ENCODE measurements at places on chromosomes 4 and X.

- no peak for DNase-seq
Measured at GRCh38 chr4:114264877-114265291, 285.4 kb upstream of the ARSJ start.

GRCh38 chrX:20672476-20672875, 405.8 kb upstream of the RPS6KA3 start:
- DNase-seq = no peak

GRCh38 chr4:11098461-11098860, 330.2 kb downstream of the HS3ST1 start:
- DNase-seq = no peak

- DNase-seq = no peak
Measured at GRCh38 chrX:77298296-77298695, 148.9 kb upstream of the FGF16 start.

DNA sequence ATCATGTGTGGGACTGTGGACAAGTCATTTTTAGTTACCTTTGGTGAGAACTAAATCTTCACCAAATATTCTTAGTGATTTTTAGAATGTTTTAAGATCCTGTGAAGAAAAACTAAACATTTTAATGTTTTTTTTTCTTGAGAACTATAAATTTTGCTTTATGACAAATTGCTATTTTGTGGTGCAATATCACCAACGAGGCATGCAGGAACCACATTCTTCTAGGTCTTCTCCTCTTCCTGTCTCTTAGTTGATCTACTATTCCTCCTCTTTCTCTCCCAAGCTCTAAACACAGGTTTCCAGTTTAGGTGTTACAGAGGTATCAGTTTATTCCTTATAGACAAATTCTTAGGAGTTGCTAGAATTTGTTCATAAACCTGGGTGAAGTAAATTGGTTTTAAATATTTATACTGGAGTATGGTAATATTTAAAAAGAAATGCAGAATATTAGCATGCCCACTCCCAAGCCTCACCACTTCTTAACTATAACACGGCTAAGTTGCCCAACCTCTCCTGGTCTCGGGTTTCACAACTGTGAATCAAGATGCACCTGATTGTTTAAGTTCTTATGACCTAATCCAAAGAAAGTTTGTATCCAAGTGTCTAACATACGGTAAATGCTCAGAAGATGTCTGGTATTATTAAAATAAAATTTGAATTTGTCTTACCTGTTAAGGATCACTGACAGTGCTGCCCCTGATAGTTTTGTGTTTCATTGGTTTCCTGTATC, 56.5 kb upstream of the CLNK start:
- DNase-seq = no peak

- DNase-seq = no peak
Measured at GRCh38 chrX:111519215-111519614, 7.8 kb downstream of the SERTM2 start.

- no peak for DNase-seq
Measured at GRCh38 chr4:79232540-79232939, 93.3 kb downstream of the NAA11 start.

- DNase-seq = no peak
Measured at GRCh38 chr4:36325499-36325898, 44.1 kb downstream of the DTHD1 start.

- DNase-seq = no peak
Measured at GRCh38 chr4:155666344-155667221, at the start of gene GUCY1A1. Gene GUCY1A1 (plus strand): TSS chr4:155666848. CDS start chr4:155696868, 30,020 bp downstream.

- DNase-seq = no peak
Measured at GRCh38 chr4:135434936-135435335, 1233.3 kb upstream of the PABPC4L start.

DNA sequence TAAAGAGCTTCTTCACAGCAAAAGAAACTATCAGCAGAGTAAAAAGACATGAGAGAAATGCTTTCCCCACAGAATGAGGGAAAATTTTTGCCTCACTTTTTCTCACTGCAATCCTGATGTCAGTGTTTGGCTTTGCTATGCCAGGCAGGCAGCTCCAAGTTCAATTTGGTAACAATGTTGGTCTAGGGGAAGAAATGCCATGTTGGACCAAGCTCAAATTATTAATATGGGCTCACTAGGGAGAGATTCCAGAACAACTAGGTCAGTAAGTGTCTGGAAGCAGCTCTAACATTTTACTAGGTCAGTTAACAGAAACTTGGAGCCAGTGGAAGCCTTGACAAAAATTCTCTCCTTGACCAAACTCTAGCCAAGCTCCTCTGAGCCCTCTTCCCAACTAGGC, 95.4 kb downstream of the NAF1 start:
- no peak for DNase-seq

GRCh38 chr4:89158884-89159503, 47.7 kb downstream of the TIGD2 start:
- no peak for DNase-seq

DNA sequence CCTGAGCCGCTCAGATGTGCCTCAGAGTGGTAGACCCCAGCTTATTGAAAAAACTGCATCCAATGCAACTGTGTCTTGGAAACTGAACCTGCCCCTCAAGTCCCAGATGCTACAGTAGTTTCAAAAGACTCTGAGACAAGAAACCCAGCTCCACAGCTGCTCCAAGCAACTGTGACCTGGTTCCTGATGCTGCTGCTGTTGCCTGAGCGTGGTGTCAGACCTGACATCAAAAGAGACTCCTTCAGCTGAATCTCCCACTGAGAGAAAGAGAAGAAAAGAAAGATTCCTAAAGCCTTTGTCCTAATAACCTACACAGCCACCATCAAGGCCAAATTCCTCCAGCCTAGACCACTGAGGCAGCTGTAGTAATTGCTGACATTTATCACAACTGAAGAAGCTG, 630.1 kb downstream of the STIM2 start:
- DNase-seq = no peak

DNA sequence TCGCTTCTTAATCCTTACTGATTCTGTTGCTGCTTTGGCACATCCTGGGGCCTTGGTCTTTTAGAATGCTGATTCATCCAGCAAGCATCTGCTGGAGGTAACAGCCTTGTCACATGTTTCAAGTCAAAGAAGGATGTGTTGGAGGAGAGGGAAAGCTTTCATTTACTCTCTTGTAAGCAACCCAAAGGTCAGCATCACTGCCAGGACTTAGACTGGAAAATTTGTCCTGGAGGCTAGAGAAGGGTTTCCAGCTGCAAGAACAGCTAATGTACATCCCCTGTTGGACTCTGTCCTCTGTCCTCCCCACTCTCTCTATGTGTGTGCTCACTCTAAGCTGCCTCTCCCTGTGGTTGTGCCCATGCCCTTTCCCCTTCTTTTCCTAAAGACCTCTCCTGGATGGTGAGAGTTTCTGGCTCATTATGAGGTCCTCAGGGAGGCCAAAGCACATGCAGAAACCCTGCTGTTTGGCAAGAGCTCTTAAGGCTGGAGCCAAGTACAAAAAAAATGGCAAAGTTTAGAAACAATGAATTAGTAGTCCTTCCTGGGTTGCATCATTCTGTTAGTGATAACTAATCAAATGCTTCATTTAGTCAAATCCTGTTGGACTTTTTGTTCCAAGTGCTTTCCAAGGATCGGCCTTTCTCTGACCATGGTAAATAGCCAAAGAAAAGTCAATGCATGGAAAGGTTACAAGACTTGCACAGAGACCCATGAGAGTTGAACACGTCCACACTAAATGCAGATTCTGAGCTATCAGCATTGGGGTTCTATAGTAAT, 13.4 kb upstream of the SRPX start:
- DNase-seq = no peak

- DNase-seq = no peak
Measured at GRCh38 chrX:66221856-66222255, 57.8 kb downstream of the HEPH start.

- DNase-seq = no peak
Measured at GRCh38 chrX:15946783-15947580, 92.4 kb upstream of the AP1S2 start.

DNA sequence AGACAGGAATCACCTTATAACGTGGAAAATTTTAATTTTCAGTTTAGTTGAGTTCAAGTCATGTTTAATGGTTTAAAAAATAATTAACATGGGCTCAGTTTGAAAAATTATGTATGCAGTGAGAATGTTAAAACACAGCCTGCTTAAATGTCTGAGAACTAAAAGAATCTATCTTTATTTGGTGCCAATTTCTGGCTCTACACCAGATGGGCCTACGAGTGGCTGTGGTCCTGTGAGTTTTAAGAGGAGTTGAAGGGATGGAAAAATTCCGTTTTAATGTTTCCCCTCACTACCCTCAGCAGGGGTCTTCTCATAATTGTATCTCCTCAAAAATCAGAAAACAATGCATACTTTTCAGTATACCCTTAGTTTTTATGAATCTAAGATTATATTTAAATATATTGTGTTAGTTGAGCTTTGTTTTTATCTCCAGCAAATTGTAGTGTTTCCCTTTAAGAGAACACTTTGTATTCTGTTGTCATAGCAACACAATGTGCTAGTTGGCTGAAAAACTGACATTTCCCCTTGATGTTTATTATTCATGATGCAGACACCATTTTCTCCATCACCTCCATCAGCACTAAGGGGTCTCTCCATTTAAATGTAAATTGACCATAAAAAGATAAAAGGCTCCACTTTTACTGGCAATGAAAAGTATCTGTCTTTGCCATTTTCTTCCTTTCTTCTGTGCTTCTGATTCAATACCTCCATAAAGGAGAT, 393.5 kb upstream of the GRIA3 start:
- no peak for DNase-seq

GRCh38 chrX:9148615-9149399, 114.9 kb upstream of the FAM9B start:
- no peak for DNase-seq

GRCh38 chrX:51568586-51568985, 50.1 kb downstream of the CENPVL3 start:
- DNase-seq = no peak

GRCh38 chrX:38172596-38172995, 48.1 kb downstream of the SRPX start:
- DNase-seq = no peak

DNA sequence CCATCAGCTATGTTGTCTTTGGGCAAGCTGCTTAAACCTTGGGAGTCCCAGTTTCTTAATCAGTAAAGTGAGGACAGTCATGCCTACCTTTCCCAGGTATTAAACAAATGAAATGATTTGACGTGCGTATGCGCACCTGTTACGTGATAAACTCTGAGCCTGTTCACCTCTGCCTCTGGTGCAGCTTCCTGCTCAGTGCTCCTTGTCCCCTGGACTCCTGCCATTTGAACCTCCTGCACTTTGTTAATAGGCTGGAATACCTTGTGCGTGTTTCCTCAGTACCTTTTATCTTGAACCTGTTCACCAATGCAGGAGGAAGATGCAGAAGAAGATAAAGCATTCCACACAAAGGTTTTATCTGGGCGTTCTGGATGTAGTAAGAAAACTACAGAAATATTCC, 211.9 kb downstream of the CEP135 start:
- no peak for DNase-seq

GRCh38 chr4:138310991-138311390, 68.8 kb upstream of the SLC7A11 start:
- DNase-seq = no peak

DNA sequence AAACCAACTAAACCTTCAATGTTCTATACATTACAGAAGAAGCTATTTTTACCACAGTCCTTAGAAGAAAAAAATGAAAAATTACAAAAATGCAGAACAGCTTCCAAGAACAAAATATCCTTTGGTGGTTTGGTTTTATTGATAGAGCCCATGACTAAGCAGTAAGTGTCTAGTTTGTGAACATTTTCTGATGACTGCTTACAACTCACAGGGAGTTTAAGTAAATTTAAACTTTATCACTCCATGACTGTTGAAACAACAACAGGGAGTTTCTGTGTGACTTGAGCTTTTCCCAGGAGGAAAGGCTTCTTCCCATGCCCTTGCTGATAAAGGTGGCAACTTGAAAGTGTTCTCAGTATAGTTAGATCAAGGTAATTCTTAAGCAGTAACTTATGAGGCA, 2.9 kb downstream of the PF4 start:
- no peak for DNase-seq

GRCh38 chr4:67109276-67109675, 436.0 kb downstream of the CENPC start:
- no peak for DNase-seq

- DNase-seq = no peak
Measured at GRCh38 chrX:150503898-150504219, 64.6 kb upstream of the MTM1 start.

- no peak for DNase-seq
Measured at GRCh38 chrX:9566150-9566621, 101.3 kb downstream of the TBL1X start.

DNA sequence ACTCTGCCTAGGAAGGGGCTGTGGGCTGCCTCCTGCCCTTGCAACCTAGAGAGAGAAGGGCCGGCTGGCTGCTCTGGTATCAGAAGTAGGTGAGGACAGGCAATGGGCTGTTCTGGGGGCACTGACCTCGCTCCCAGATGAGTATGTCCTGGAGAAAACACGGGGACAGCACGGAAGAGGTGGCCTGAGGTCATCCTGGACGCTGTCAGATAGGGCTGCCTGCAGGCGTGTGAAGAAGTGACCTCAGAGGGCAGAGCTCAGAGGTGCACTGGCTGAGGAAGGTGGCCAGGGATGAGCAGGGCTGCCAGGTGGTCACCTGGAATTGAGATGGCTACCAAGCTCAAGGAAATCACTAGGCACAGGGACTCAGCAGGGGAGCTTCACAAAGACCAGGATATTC, 159.6 kb downstream of the TSPAN5 start:
- DNase-seq = no peak

GRCh38 chr4:27057662-27058061, 197.0 kb downstream of the STIM2 start:
- no peak for DNase-seq

- DNase-seq = no peak
Measured at GRCh38 chr4:186221624-186222023, 5.7 kb upstream of the KLKB1 start.

GRCh38 chr4:89724716-89725115, 112.2 kb downstream of the SNCA start:
- no peak for DNase-seq

- DNase-seq = no peak
Measured at GRCh38 chrX:153516073-153516472, 1.4 kb upstream of the ATP2B3 start.

GRCh38 chr4:183260491-183261151, 59.5 kb downstream of the CLDN22 start:
- DNase-seq = no peak

DNA sequence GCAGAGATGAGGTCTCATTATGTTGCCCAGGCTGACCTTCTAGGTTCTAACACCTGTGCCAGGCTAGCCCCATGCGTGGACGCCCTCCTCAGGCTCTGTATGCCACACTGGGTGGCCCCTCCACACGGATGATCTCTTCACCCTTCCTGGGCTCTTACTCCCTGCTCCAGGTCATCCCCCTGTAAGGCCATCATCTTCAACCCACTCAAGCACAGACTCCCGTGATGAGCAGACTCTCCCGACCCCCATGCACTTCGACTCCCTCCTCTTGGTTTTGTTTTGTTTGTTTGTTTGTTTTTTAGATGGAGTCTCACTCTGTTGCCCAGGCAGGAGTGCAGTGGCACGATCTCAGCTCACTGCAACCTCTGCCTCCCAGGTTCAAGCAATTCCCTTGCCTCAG, 70.9 kb downstream of the HPRT1 start:
- DNase-seq = no peak

DNA sequence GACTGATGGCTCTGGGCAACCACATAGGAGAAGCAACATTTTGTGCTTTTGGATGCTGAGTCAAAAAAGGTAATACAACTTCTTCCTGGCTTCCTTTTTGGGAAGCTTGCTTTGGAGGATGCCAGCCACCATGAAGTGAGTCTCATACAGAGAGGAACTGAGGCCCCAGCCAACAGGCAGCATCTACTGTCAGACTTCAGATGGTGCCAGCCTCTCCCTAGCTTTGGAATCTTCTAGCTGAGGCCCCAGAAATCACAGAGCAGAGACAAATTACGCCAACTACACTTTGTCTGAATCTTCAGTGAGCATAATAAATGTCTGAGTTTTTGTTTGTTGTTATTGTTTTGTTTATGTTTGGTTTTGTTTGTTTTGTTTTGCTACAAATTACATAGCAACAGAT, 136.1 kb downstream of the ATP10D start:
- DNase-seq = no peak

All from activated T-cell treated with anti-CD3 and anti-CD28 coated beads for 1 hour (primary cell).